T-helper 17 cell (primary cell): ENCODE measurements at places on chromosomes 6 and 20.

GRCh38 chr6:145008715-145009114 lies 723.6 kb downstream of the UTRN start:
- DNase-seq: no peak

- DNase-seq: no peak
Observed at GRCh38 chr6:157955675-157956074, 26.0 kb upstream of the SYNJ2 start.

DNA sequence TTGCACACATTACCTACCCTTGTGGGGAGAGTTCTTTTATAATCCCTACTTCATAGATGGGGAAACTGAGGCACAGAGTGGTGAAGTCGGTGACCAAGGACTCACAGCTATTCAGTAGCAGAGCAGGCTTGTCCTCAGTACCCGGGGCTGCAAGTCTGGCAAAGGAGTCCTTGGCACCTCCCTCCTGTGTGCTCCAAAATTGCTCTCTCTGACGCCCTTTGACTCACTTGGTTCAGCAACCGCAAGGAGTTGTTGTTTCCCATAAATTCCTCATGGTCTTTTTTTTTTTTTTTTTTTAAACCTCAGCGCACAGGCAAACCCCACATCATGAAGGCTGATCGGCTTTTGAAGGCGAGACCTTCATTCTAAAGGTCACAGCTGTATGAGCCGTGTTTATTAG lies 143.2 kb downstream of the CEBPB start:
- no peak for DNase-seq

- DNase-seq: no peak
Observed at GRCh38 chr20:23279836-23280235, 70.8 kb upstream of the NXT1 start.

DNA sequence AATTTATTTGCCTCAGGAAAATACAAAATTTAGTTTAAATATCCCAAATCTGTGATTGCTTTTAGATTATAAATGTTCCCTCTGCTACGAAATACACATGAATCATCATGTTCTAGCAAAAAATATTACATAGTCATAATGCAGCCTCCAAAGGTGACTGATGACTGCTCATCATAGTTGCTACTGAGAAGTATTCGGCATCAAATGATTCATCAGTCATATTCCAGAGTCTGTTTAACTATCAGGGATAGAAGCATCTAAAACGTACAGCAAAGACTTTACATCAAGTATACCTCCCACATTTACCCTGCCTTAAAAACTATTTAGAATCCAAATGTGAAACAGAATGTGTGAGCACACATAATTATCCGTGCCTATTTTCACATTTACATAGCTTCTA lies 626.0 kb downstream of the CDH26 start:
- no peak for DNase-seq

- DNase-seq: no peak
Observed at GRCh38 chr6:35581633-35582032, 68.9 kb upstream of the TULP1 start.

- no peak for DNase-seq
Observed at GRCh38 chr20:21944227-21944626, 238.8 kb downstream of the PAX1 start.

DNA sequence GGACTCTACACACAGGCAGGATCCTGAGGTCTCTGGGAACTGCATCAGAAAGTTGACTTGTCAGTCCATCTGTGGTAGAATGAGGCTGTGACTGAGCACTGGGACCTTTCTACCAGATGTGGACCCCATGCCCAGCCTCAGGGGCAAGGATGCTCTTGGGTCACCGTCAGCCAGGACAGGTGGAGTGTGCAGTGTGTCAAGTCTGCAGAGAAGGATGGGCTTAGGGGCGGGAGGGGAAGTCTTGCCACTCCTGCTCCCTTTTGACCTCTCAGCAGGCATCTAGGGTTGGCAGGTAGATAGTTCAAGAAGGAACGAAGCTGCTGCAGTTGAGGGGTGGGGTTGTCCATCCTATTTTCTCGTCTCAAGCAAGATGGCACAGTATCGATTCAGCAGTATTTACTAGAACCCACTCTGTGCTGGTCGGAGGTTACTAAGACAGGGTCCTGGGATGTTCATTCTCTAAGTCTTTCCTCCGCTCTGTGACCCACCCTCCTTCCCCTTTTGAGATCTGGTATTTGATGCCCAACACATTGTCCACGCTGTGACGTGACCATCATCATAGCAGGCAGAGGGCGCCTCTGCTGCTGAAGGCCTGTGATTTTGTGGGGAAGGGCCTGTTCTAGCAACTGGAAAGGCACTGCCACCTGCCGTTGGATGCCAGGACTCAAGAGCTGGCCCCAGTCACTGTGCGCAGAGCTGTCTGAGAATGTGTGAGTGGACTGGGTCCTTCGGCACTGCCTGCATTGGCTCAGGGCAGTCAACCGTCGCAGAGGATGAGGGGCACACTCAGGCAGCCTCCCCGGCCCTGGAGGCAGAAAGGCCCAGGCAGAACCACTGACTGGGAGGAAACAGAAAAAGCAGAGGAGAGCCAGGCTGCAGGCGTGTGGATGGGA lies 23.2 kb downstream of the RBCK1 start:
- DNase-seq: no peak

- no peak for DNase-seq
Observed at GRCh38 chr20:4817230-4817671, 95.5 kb downstream of the PRND start.

DNA sequence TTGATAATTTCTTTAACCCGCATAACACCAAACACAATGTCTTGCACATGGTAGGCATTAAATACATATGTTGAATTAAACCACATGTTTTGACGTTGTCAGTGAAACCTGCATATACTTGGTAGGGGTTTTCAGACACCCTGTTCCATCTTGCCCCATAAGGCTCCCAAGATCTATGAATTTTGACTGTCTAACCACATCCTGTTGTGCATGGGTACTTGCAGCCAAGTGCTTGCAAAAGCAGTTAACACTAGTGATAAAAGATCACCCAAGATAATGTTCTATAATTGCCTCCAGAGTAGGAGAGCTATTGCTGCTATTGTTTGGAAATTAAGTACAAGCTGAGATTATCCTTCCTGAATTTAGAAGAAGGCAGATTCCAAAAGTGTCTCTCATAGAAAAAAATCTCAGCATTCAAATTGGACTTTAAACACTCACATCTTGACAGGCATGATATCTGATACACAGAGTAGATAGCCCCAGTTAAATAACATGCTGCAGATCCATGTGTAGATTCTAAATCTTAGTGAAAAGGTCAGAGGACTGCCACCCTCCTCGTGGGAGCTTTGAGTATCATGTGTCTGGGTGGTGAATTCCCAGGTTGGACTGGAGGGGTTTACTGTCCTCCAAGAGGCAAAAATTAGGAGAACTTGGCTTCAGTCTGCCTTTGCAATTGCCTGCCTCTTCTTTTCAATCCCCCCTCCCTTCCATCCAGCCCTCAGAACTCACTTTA lies 25.8 kb upstream of the CCN6 start:
- peak; percentile 10 for DNase-seq

DNA sequence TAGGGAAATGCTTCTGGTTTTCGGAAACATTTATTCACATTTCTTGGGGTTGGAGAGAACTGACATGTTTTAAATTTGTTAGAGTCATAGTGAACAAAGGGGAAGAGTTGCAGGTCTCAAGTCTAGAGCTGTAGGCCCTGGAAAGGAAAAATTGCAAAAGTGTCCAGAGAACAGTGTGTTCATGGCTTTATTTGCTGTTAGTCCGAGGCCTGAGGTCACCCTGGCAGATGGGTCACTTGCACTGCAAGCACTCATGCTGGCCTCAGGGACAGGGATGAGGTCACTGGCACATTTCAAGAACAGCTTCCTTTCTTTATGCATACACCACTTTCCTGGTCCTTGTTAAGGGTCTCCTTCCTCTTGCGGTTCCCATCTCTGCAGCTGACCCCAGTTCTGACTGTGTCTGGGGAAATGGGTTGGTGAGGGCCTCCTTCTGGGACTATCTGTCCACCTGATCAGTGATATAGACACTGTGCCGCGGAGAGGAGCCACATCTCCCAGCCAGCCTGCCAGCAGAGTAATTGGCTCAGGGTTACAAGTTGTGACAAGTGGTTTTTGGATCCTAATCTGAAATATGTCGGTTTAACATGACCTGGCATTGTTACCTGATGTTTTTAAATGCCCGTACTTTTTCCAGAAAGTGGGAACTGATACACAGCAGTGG lies 194.0 kb downstream of the EYA4 start:
- no peak for DNase-seq

DNA sequence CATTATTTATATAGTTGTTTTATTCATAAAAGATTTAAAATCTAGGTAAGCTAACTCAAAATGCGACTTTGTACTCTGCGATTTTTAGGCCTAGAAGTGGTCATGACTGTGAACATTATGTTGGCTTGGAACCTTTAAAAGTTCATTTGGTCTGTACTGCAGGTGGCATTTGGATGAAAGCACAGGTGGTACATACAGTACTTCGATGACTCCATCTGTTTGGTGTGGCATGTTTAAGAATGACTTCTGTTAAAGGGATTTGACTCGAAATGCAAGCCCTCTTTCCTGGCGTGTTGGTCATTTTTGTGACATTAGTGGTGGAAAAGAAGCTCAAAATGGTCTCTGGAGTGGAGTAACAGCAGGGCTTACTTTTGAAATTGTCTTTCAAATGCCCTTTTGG lies 118.1 kb downstream of the UST start:
- DNase-seq: no peak

- no peak for DNase-seq
Observed at GRCh38 chr20:54251096-54251495, 43.2 kb downstream of the PFDN4 start.
